Gastroesophageal sphincter (tissue), 4 donors: ENCODE measurements at places on chromosomes 16 and 17. TPM values are rescaled to one million over a fixed set of nuclear protein-coding genes. Genes with fewer than 3 reads are reported as not detected.

CCDC144A gene
- 0.67 TPM for total RNA-seq

SMIM22 gene
- total RNA-seq: not detected

TMC7 gene
- 0.85 TPM for total RNA-seq

TBKBP1 gene
- 13.9 TPM for total RNA-seq

GRCh38 chr17:16438173-16438556 is 22.8 kb downstream of the TRPV2 start:
- H3K4me1 ChIP-seq: peaks cover 7% of the 10 kb centered on the region
- H3K27me3 ChIP-seq: no peaks in the 10 kb centered on the region
- peaks cover 28% of the 10 kb centered on the region for H3K36me3 ChIP-seq
- no peak for ATAC-seq

GRCh38 chr16:47061204-47061603 is 82.5 kb downstream of the NETO2 start:
- no peak overlapping the region for H3K4me3 ChIP-seq
- no peaks in the 10 kb centered on the region for H3K4me1 ChIP-seq
- no peaks in the 10 kb centered on the region for H3K36me3 ChIP-seq
- no peak overlapping the region for H3K27ac ChIP-seq
- ATAC-seq: no peak
